ENCODE measurements at places on chromosomes 7 and 10.

- DNase-seq = no peak
Measured at GRCh38 chr7:49714182-49714581, 59.3 kb upstream of the VWC2 start.

DNA sequence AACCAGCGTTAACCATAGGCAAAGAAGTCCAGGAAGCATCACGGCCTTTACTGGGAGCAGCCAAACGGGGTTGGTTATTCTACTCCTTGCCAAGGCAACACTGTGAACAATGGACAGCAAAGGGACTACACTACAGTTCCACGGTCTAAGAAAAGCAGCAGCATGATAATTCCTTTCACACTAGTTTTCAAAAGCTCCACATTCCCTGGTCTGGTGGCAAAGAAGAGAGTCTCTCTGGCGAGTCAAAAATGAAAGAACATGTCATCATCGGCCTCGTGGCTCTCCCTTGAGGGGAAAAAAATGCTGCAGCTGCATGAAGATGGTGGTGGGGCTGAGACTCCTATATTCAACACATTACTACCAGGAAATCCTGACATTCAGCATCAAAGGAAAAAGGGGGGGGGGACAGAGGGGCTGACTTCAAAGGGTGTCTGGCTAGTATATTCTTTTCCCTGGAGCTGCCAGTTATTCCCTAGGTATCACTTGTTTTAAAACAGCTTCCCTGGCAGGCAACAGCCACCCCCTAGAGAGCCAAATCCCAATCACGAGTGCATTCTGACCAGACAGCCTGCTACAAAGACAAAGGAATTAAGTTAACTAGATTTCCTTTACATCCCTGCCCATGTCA lies 49.1 kb downstream of the SLC37A3 start:
- DNase-seq = no peak

- DNase-seq = no peak
Measured at GRCh38 chr10:22339761-22340328, 5.5 kb upstream of the SPAG6 start.

- no peak for DNase-seq
Measured at GRCh38 chr7:22361320-22361719, 4.4 kb upstream of the RAPGEF5 start.

DNA sequence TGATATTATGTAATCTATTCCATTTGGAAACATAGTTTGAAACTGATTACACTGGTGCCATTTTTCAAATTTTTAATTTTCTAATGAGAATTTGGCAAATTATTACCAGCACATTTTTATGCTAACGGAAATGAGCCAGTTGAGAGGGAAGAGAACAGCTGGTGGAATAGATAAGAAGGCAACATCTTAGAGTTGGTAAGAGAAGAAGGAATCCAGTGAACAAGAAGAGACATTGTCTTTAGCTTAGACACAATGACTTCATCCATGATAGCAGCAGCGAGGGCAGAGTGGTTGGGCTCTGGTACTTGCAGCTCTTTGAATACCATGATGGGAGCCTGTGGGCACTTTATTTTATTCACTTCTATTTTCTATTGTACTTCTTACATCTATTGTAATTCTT lies 89.6 kb downstream of the CHRM2 start:
- DNase-seq = no peak

GRCh38 chr7:136324073-136324704 lies 347.0 kb upstream of the MTPN start:
- no peak for DNase-seq

DNA sequence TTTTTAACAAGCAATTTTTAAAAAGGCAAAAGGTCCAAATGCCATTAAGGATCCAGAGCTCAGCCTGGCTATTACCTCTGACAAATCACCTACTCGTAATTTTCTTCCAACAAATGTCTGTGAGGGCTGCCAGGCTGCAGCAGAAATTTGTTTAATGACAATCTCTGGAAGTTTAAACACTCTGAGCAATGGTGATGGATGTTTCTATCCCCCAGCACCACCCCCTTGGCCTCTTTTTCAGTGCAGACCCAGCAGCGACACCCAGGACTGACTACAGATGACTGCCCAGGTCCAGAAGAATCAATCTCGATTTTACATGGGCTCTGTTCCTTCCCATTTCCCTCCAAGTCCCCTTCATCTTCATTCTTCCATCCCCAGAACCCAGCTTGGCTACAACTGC lies 201.4 kb upstream of the AOAH start:
- no peak for DNase-seq

DNA sequence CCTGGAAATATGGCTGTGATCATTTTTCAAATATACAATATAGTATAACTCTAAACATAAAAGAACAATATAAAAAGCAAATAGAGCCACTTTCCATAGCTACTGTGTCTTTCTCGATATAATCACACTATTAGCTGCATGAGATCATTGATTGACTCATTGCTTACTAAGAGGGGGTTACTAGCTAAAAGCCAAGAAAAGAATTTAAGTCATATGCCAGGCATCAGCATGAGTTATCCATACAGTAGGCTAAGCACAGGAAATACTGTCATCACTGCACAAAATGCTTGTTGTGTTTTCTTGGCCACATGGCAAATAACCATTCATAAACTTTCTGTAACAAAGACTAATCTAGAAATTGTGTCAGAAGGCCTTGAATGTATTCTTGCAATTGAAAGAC lies 18.8 kb upstream of the ABCB5 start:
- no peak for DNase-seq

GRCh38 chr10:69876286-69876685 lies 74.6 kb downstream of the COL13A1 start:
- DNase-seq = no peak

GRCh38 chr10:114604357-114605130 lies 53.5 kb downstream of the ABLIM1 start:
- DNase-seq = no peak

DNA sequence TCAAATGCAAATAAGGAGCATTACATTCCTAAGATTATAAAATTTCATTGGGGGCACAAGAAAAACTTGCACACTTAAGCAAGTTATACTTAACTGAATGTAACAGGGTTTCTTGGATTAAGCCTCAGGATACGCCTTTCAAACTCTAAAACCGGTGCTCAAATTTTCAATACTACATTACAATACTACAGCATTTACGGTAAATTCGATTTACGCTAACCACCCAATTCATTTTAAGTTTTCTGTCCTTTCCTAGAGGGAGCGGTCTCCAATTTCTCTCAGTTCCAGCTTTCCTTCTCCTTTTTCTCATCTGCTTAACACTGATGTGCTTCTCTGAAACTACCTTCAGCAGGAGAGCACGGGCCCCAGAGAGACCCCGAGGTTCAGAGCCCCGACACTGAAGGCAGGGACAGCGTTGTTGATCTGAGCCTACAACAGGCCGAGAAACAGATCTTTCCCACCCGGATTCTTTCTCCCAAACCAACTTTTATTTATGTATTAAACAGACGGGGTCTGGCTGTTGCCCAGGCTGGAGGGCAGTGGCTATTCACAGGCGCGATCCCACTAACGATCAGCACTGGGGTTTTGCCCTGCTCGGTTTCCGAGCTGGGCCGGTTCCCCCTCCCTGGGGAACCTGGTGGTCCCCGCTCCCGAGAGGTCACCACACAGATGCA lies 798 bp downstream of the ZNF425 start:
- no peak for DNase-seq

DNA sequence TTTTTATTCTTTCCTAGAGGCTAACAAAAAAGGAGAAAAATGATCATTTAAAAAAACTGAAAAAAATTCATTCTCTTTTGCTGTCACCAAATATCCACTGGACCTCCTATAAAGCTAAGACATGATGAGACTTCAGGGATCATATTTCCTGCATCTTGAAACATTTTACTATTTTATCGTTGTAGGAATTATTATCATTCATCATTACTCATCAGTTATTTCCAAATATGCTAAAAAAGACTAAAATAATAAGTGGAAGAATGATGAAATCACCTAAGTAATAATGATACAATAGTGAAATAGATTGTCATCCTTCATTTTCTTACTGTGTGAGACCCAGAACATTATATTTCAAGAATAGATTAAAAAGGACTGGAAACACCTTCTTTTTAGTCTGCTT lies 28.3 kb downstream of the TAF3 start:
- DNase-seq = no peak

DNA sequence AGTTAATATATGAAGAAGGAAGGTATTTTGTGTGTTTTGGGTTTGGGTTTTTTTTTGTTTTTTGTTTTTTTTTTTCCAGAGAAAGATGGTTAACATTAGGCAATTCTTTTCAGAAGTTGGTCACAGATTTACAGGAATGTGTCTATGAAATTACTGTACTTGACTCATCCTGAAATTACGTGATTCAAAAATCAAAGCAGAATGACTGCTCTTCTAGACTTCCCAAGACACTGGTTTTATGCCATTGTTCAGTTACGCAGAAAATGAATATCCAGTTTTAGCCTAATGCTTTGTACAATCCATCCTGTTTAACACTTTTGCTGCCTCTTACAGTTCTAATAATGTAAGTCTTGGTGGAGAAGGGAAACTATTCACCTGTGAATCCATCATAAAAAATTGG lies 39.7 kb upstream of the CELF2 start:
- DNase-seq = no peak

DNA sequence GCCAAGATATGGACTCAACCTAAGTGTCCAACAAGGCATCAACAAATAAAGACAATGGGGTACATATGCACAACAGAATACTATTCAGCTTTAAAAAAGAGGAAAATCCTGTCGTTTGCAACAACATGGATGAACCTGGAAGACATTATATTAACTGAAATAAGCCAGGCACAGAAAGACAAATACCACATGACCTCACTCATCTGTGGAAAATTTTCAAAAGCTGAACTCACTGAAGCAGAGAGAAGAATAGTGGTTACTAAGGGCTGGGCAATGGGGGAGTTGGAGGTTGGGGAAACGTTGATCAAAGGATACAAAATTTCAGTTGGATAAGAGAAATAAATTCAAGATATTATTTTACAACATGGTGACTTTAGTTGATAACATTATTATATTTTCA lies 221.4 kb upstream of the PITRM1 start:
- DNase-seq = no peak

GRCh38 chr7:74544706-74545469 lies 91.2 kb downstream of the GTF2IRD1 start:
- DNase-seq = no peak

DNA sequence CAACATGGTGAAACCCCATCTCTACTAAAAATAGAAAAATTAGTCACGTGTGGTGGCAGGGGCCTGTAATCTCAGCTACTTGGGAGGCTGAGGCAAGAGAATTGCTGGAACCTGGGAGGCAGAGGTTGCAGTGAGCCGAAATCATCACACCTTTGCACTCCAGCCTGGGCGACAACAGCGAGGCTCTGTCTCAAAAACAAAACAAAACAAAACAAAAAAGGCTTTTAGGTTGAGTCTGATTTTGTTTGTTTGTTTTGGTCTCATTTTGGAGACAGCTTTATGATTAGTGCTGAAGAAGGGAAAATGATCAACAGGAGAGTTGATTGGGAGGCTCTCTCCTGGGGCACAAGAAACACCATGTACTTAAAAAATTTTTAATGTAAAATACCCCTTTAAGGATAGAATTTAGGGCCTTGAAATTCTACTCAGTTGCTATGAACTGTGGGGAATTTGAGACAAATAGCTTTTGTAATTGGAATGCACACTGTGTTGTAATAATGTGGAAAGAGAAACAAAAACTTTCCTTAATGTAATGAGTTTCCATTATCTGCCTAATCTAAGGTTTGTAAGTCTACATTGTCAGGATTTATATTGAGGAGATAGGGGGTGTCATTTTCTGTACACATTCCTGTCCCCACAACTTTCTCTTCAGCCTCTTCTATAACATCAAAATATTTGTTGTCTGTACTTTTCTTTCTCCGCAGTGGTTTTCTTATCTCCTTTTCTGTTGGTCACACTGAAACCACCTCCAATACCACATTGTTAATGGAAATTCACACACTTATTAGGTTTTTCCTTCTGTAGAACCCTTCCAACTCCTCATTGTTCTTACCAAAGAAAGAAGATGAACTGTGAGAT lies 41.3 kb downstream of the ARID5B start:
- no peak for DNase-seq

DNA sequence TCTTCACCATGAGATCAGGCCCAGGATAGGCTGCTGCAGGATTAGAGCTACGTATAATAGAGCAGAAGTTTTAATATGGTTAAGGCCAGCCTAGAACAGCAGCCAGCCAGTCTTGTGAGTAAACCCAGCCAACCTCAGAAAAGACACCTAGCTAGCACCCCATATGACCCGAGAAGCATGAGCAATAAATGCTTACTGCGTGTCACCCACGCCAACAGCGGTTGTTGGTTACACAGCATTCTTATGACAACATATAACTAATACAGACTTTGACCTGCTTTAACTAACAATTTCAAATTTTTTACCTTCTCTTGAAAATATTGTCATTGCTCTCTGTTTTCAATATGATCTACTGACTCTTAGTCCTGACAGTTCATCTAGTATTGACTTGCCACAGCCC lies 105.7 kb downstream of the HBP1 start:
- DNase-seq = no peak

- DNase-seq = no peak
Measured at GRCh38 chr10:112774210-112774609, 175.8 kb upstream of the TCF7L2 start.

DNA sequence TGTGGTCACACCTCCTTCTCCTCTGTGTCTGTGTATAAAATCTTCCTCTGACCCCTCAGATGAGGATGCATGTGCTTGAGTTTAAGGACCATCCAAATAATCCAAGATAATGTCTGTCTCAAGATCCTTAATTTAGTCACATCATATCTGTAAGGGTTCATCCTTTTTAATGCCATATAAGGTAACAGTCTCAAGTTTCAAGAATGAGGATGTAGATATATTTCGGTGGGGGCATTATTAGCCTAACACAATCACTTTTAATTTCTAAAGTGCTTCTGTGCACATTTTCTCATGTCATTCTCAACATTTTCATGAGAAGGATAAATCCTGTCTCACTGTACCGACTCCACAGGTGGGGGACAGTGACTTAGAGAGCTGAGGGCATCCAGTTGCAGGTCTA lies 235.3 kb downstream of the BUB3 start:
- DNase-seq = no peak

DNA sequence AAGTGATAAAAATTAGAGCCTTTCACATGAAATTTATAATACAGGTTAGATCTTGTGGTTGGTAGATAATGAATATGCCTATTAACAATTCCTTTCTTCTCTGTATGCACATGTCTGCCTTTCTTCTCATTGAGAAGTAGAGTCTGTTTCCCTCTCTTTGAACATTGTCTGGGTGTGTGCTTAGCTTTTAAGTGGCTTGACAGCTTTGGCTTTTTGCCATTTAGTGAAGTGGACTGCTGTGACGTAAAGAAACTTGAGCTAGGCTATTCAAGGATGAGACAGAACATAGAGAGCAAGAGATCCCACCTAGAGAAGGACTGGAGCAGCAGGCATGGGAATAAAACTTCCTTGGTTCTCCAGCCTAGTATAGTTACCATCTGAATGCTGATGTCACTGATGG lies 996.7 kb upstream of the CELF2 start:
- DNase-seq = no peak

- no peak for DNase-seq
Measured at GRCh38 chr10:71493741-71494140, 97.0 kb downstream of the CDH23 start.

DNA sequence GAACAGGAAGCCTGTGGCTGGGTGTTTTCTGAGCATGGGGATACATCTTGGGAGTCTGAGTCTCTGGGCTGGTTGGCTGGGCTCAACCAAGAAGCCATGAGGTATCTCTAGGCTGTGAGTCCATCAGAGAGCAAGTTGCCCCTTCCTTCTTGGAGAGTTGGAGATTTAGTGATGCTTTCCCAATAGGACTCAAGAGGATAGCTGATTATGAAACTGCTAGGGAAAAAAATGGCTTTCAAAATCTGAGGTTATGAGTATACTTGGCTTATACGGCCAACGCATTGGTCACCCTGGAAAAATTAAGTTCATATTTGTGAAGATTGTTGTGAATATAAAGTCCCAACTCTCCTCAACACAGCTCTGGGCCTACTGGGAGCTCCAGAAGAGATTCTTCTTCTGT lies 162.7 kb upstream of the KMT2E start:
- no peak for DNase-seq
